Mesenchymal stem cell (in vitro differentiated cells and primary cell): ENCODE measurements at places on chromosomes 2 and 18.

- no peak overlapping the region for H3K4me3 ChIP-seq
- no peak for DNase-seq
- H3K27me3 ChIP-seq = no peaks in the 10 kb centered on the region
- H3K4me1 ChIP-seq = no peaks in the 10 kb centered on the region
- H3K27ac ChIP-seq = no peak overlapping the region
Observed at GRCh38 chr2:238586931-238587775, 160.4 kb downstream of the ASB1 start.

- peaks cover 21% of the 10 kb centered on the region for H3K4me1 ChIP-seq
- DNase-seq = peak; percentile 59
- no peaks in the 10 kb centered on the region for H3K36me3 ChIP-seq
Observed at GRCh38 chr2:10305254-10305635, 2.5 kb downstream of the HPCAL1 start.

GRCh38 chr2:119480718-119481142 is 43.6 kb downstream of the SCTR start:
- no peaks in the 10 kb centered on the region for H3K36me3 ChIP-seq
- peaks cover 81% of the 10 kb centered on the region for H3K27me3 ChIP-seq
- no peak overlapping the region for H3K27ac ChIP-seq
- H3K4me3 ChIP-seq = no peak overlapping the region
- DNase-seq = no peak
- peaks cover 45% of the 10 kb centered on the region for H3K4me1 ChIP-seq

DNA sequence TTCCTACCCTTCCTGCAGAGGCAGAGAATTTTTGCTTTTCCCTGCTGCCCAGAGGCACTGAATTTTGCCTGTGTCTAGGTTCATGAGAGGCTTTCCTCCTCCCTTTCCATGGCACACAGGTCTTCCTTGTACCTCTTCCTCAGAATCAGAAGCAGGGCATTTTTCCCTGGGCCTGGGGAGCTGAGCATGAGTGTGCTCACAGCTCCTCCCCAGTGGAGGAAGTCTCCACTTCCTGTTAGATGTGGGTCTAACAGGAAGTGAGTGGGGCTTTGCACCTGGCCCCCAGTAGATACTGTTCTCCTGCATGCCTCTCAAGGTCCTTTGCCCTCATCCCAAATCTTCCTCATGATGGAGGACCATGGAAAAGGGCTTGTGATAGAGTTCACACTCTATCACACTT is 297.2 kb upstream of the FIGN start:
- H3K27me3 ChIP-seq = no peaks in the 10 kb centered on the region
- H3K4me3 ChIP-seq = no peak overlapping the region
- no peak for DNase-seq
- no peak overlapping the region for H3K27ac ChIP-seq
- H3K36me3 ChIP-seq = no peaks in the 10 kb centered on the region

DNA sequence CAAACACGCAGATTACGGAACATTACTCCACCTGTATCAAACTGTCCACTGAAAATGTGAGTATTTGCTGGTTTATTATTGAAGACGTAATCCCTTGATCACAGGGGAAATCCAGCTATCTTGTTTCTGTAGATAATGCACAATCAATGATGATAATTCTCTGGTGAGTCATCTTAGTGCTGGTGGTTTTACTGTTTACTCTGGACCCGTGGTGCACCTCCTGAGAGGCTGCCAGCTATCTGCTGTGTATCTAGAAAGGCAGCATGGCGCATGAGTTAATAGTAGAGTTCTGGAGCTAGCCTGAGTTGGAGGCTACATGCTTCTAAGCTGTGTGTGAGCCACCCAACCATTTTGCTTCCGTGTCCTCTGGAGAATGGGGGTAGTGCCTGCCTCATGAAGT is 6.5 kb downstream of the NCAPH start:
- H3K36me3 ChIP-seq = peaks cover 4% of the 10 kb centered on the region
- H3K27me3 ChIP-seq = no peaks in the 10 kb centered on the region
- H3K4me3 ChIP-seq = no peak overlapping the region
- H3K4me1 ChIP-seq = peaks cover 10% of the 10 kb centered on the region
- peak; percentile 88 for DNase-seq

- no peaks in the 10 kb centered on the region for H3K4me1 ChIP-seq
- DNase-seq = no peak
- no peak overlapping the region for H3K27ac ChIP-seq
- H3K36me3 ChIP-seq = no peaks in the 10 kb centered on the region
Observed at GRCh38 chr2:23745068-23745725, 181.7 kb downstream of the ATAD2B start.

GRCh38 chr2:118224895-118225311 is 136.6 kb downstream of the INSIG2 start:
- peaks cover 11% of the 10 kb centered on the region for H3K4me1 ChIP-seq
- no peak for DNase-seq
- H3K27ac ChIP-seq = no peak overlapping the region
- no peaks in the 10 kb centered on the region for H3K36me3 ChIP-seq
- no peaks in the 10 kb centered on the region for H3K27me3 ChIP-seq
- no peak overlapping the region for H3K4me3 ChIP-seq

DNA sequence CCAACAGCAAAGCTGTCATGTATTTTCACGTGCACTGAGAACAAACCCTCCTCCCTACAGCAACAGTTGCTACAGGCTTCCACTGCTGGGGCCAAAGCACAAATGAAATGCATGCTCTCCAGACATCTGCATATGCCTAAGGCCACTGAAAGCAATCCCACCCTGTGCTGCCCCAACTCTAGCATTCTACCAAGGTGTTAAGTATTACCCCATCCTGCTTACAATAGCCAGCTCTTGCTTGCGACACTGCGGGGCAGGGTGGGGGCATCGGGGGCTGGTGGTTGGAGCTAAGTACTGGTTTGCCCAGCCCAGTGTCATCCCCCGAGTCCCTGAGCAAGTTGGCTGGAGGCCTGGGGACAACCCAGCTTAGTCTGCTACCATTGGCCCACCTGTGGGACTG is 742.5 kb downstream of the TDRD15 start:
- no peak overlapping the region for H3K27ac ChIP-seq
- no peaks in the 10 kb centered on the region for H3K36me3 ChIP-seq
- H3K4me1 ChIP-seq = no peaks in the 10 kb centered on the region

GRCh38 chr18:8912348-8913326 is 189.9 kb upstream of the NDUFV2 start:
- H3K4me1 ChIP-seq = no peaks in the 10 kb centered on the region
- DNase-seq = no peak
- H3K4me3 ChIP-seq = no peak overlapping the region
- H3K27me3 ChIP-seq = no peaks in the 10 kb centered on the region
- no peak overlapping the region for H3K27ac ChIP-seq

GRCh38 chr2:235582081-235582686 is 88.3 kb downstream of the AGAP1 start:
- no peak for DNase-seq
- no peak overlapping the region for H3K4me3 ChIP-seq
- H3K27me3 ChIP-seq = no peaks in the 10 kb centered on the region
- H3K36me3 ChIP-seq = no peaks in the 10 kb centered on the region
- H3K27ac ChIP-seq = no peak overlapping the region
- H3K4me1 ChIP-seq = peaks cover 10% of the 10 kb centered on the region

GRCh38 chr2:214293593-214293992 is 117.3 kb upstream of the VWC2L start:
- H3K4me1 ChIP-seq = peaks cover 1% of the 10 kb centered on the region
- no peaks in the 10 kb centered on the region for H3K27me3 ChIP-seq
- no peak overlapping the region for H3K27ac ChIP-seq
- no peak overlapping the region for H3K4me3 ChIP-seq

DNA sequence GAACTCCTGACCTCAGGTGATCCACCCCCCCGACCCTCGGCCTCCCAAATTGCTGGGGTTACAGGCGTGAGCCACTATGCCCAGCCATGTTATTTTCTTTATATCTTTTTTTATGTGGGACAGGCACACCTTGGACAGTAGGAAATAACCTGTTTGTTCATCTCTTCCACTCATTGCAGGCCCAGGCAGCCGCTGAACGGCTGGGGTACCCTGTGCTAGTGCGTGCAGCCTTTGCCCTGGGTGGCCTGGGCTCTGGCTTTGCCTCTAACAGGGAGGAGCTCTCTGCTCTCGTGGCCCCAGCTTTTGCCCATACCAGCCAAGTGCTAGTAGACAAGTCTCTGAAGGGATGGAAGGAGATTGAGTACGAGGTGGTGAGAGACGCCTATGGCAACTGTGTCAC is 8.4 kb downstream of the CAD start:
- no peak overlapping the region for H3K27ac ChIP-seq
- peaks cover 4% of the 10 kb centered on the region for H3K4me1 ChIP-seq
- peaks cover 93% of the 10 kb centered on the region for H3K36me3 ChIP-seq
- H3K27me3 ChIP-seq = no peaks in the 10 kb centered on the region
- H3K4me3 ChIP-seq = no peak overlapping the region
- no peak for DNase-seq

DNA sequence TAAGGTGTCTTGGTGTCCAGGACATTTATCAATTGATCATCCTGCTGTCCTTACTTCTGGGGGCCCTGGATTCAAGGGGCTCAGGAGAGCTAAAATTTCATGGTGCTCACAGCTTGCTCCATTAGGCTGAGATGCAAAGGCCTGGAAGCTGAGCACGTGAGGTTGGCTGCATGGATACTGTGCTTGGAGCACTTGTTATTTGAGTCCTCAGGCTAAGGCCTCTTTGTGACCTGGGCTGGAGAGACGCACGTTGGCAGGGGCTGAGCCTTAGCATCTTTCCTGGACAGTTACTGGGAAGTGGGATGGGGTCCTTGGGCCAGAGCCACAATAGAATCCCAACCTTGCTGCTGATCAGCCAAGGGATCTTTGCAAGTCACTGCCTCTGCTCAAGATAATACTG is 151.2 kb upstream of the HS6ST1 start:
- H3K27ac ChIP-seq = no peak overlapping the region
- no peaks in the 10 kb centered on the region for H3K27me3 ChIP-seq
- H3K36me3 ChIP-seq = no peaks in the 10 kb centered on the region
- H3K4me1 ChIP-seq = no peaks in the 10 kb centered on the region

DNA sequence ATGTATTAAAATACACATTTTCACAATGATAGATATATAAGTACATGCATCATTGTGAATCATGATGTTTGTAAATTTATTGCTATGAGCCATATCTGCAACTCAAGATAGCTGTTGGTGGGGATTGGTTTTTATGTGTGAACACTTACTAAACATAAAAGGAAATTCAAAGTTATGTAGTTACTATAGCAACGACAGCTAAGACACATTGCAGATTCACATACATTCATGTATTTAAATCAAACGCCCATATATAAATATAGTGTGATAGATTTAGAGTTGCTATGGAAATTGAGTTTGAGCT is 65.6 kb downstream of the MAPRE2 start:
- no peak overlapping the region for H3K27ac ChIP-seq
- no peak for DNase-seq
- H3K4me3 ChIP-seq = no peak overlapping the region
- H3K36me3 ChIP-seq = no peaks in the 10 kb centered on the region
- H3K27me3 ChIP-seq = no peaks in the 10 kb centered on the region

- H3K36me3 ChIP-seq = peaks cover 63% of the 10 kb centered on the region
- DNase-seq = no peak
- no peaks in the 10 kb centered on the region for H3K4me1 ChIP-seq
- no peaks in the 10 kb centered on the region for H3K27me3 ChIP-seq
- no peak overlapping the region for H3K27ac ChIP-seq
- no peak overlapping the region for H3K4me3 ChIP-seq
Observed at GRCh38 chr18:24130494-24130893, 8.4 kb upstream of the CABYR start.

- peak; percentile 31 for DNase-seq
- peaks cover 20% of the 10 kb centered on the region for H3K4me1 ChIP-seq
- H3K27ac ChIP-seq = no peak overlapping the region
Observed at GRCh38 chr2:11698009-11698922, 28.3 kb upstream of the NTSR2 start.

DNA sequence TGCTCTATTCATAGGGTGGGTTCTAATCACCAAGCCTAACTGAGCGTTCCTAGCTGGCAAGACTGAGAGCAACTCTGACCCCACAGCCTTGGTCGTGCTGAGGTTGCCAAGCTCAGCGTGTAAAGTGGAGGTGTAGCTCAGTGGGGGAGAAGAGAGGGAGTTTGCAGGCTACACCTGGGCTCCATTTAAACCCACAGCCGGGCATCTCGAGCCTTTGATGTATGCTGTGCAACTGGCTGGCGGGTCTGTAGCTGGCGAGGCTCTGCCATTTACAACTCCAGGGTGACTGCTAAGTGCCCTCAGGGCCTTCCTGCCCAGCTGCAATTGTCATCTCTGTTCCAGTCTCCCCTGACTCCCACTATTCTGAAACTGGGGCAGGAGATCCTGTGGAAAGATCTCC is 20.0 kb upstream of the CHRNA1 start:
- H3K27ac ChIP-seq = no peak overlapping the region
- H3K36me3 ChIP-seq = no peaks in the 10 kb centered on the region
- peaks cover 15% of the 10 kb centered on the region for H3K4me1 ChIP-seq
- H3K27me3 ChIP-seq = no peaks in the 10 kb centered on the region
- DNase-seq = no peak
- no peak overlapping the region for H3K4me3 ChIP-seq

DNA sequence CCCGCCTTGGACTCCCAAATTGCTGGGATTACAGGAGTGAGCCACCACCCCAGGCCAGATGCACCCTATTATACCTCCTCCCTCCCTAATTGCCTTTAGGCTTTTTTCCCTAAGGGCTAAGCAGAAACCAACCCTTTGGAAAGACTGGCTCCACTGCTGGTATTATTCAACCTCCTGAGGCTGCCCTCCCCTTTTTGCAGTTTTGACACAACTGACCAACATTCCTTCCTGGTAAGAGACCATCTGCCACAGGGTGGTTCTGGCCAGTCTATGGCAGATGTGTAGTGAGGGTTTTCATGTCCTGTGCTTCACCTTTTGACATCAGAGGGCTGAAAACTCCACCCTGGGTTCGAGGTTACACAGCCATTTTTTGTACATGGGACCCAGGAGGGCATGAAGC is 1785.3 kb upstream of the CELF4 start:
- no peak overlapping the region for H3K4me3 ChIP-seq
- no peaks in the 10 kb centered on the region for H3K36me3 ChIP-seq
- H3K27ac ChIP-seq = no peak overlapping the region
- H3K4me1 ChIP-seq = no peaks in the 10 kb centered on the region

- no peak overlapping the region for H3K4me3 ChIP-seq
- no peaks in the 10 kb centered on the region for H3K27me3 ChIP-seq
- H3K36me3 ChIP-seq = no peaks in the 10 kb centered on the region
- H3K4me1 ChIP-seq = no peaks in the 10 kb centered on the region
- DNase-seq = no peak
- H3K27ac ChIP-seq = no peak overlapping the region
Observed at GRCh38 chr2:147260241-147260640, 584.6 kb upstream of the ACVR2A start.

DNA sequence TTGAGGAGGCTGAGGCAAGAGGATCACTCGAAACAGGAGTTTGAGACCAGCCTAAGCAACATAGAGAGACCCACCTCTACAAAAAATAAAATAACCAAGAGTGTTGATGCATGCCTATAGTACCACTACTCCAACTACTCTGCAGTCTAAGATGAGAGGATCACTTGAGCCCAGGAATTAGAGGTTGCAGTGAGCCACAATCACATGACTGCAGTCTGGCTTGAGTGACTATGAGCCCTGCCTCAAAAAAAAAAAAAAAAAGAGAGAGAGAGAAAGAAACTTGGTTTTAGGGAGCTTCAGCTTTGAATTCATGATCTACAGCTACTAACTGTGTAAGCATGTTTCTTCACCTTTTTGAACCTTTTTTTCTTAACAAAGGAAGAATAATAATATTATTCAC is 119.9 kb downstream of the HNMT start:
- peaks cover 10% of the 10 kb centered on the region for H3K4me1 ChIP-seq
- H3K36me3 ChIP-seq = no peaks in the 10 kb centered on the region
- peak overlapping the region; percentile 81 for H3K27ac ChIP-seq
- H3K4me3 ChIP-seq = no peak overlapping the region
- no peaks in the 10 kb centered on the region for H3K27me3 ChIP-seq

GRCh38 chr2:25303633-25304236 is 38.0 kb downstream of the DNMT3A start:
- DNase-seq = no peak
- H3K4me3 ChIP-seq = no peak overlapping the region
- no peak overlapping the region for H3K27ac ChIP-seq
- H3K4me1 ChIP-seq = peaks cover 19% of the 10 kb centered on the region
- H3K36me3 ChIP-seq = peaks cover 25% of the 10 kb centered on the region
